ENCODE measurements at places on chromosomes 6 and 20. TPM values are rescaled to one million over a fixed set of nuclear protein-coding genes. Genes with fewer than 3 reads are reported as not detected.

The ZNF391 gene
- 1.9 TPM for total RNA-seq

The COL20A1 gene
- not detected for total RNA-seq

The PRR18 gene
- not detected for total RNA-seq

The TAP2 gene
- total RNA-seq, result 45.2 TPM
